ENCODE measurements at places on chromosomes 12 and 14.

GRCh38 chr14:73833530-73834260, 17.9 kb upstream of the PTGR2 start:
- no peak for DNase-seq

DNA sequence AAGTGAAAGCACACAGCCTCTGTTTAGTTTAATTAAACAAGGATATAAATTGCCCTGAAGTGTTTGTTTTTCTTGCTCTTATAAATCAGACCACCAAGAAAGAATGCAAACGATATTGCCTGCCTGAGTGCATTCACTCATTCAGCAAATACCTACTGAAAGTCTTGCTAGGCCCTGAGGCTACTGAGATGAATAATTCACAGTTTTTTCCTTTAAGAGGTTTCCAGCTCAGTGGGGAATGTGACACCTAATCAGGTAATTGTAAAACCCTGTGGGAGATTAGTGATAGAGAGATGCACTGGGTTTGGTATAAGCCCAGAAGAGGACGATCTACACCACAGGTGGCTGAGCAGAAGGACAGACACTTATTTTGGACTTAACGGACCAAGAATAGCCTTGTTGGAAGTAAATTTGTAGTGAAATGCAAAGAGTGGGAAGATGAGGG, 151.4 kb downstream of the SLC35F4 start:
- DNase-seq = no peak

- DNase-seq = no peak
These were observed 15.5 kb downstream of the CCDC63 start for GRCh38 chr12:110862329-110862728.

DNA sequence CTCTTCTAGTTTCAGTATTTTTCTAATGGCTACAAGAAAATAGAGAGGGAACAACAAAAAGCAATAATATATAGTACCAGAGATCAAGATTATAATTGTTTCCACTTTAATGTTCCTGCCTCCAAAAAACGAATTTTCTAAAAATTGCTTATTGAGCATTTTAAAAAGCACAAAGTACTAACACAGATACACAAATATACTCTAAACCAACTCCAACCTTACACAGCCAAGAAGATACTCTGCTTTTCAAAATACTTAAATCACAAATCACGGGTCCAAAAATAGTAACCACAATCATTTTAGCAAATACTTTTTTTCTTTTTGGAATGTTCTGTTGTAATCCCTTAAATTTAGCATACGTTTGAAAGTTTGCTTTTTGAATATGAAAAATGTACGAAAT, 2.0 kb downstream of the YAF2 start:
- no peak for DNase-seq

DNA sequence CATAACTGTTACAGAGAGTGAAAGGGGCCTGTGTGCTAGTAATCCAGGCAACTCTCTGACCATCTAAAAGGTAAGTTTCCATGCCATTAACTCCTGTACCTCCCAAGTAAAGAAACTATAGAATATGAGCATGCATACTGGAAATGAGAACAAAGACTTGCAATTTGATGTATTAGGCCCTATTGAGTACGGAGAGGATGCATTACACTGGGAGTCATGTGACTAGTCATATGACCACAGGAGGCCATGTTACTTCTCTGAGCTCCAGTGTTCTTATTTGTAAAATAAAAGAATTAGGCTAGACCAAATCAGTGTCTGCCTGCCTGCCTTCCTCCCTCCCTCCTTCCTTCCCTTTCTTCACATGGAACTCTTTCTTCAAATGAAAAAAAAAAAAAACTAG, 440.1 kb upstream of the CCDC196 start:
- DNase-seq = no peak

- DNase-seq = peak; percentile 67
These were observed 13.8 kb downstream of the DTX1 start for GRCh38 chr12:113070117-113070906.

DNA sequence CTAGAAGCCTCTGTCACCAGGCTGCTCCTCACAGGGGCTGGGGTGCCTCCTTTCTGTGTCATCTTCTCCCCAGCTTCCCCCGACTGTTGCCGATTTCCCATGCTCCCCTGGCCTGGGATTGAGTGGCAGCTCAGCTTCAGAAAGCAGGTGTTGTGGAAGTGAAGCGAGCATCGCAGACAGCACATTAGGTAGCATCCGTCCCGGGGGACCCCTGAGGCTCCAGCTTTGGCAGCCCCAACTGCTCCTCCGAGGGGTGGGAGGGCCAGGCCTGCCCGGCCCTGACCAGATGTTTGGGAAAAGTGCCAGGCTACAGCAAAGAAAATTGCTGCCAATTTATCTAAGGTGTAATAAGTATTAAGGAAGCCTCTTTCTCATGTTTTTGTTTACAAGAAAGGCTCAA, 1045.6 kb downstream of the BCL11B start:
- DNase-seq = no peak

- no peak for DNase-seq
These were observed 37.8 kb downstream of the RTN1 start for GRCh38 chr14:59832653-59833294.

GRCh38 chr14:49975276-49975675, 82.4 kb downstream of the ARF6 start:
- no peak for DNase-seq

DNA sequence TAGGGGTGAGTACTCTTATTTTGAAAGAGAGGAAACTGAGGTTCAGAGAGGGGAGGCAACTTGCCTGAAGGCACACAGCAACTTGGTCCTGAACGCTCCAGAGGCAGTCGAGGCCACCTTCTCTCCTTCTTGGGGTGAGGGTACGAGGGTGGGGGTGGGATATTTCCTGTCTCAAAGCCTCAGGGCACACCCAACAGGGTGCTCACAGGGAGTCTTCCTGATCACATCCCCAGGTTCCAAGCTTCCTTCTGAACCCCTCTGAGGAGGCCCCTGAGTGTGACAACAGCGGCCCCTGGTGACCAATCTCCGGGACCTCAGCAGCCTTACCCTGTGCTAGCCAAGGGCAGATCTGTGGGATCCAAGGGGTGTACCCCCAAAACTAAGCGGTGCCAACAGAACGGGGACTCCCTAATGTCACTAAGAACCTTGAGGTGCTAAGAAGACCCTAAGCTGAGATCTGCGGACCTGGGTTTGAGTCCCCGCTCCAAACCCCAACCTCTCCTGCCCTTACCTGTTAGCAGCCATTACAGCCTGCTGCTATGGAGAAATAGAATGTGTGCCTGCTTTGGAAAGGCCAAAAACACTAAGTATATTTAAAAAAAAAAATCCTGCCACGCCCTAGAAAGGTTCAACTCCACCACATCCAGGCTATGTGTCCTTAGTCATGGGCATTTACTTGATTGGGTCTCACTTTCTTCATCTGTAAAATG, 57.9 kb downstream of the TRPV4 start:
- peak; percentile 77 for DNase-seq

GRCh38 chr14:31556191-31556590, 5.0 kb upstream of the NUBPL start:
- DNase-seq = no peak

DNA sequence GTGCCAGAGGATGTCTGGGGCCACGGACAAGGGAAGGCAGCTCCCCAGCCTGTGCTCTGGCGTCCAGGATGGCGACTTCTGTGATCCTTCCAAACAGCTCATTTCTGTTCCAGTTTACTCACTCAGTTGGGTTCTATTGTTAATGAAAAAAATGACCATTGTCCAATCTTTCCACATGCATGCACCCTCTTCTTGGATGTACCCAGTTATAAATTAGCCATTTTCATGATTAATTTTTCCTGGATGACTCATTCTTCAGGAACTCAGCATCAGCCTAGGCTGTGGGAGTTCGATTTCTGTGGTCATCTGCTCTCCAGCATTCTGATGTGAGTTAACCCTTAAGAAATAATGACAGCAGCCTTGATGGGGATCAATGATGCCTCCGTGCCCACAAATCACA, 926.8 kb downstream of the BCL11B start:
- DNase-seq = no peak

DNA sequence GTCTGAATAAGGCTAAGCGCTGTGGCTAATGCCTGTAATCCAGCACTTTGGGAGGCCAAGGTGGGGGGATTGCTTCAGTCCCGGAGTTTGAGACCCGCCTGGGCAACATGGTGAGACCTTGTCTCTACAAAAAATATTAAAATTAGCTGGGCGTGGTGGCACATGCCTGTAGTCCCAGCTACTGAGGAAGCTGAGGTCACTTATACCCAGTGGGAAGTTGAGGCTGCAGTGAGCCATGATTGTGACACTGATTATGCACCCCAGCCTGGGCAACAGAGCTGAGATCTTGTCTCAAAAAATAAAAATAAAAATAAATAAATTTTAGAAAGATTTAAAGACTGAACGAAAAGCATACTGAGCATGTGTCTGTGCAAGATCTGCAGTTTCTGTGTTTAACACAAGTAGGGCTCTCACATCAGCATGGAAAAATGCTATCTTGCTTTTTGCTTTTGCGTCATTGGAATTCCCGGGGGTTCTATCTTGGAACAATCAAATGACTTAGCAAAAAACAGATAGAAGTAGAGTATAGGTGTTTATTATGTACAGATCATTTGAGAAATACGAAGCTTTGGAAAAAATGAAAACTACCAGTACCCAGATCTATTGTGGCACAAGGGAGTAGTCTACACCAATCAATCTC, 161.9 kb downstream of the CAPZA3 start:
- no peak for DNase-seq

- DNase-seq = no peak
These were observed 170.4 kb downstream of the DAD1 start for GRCh38 chr14:22418631-22419030.

DNA sequence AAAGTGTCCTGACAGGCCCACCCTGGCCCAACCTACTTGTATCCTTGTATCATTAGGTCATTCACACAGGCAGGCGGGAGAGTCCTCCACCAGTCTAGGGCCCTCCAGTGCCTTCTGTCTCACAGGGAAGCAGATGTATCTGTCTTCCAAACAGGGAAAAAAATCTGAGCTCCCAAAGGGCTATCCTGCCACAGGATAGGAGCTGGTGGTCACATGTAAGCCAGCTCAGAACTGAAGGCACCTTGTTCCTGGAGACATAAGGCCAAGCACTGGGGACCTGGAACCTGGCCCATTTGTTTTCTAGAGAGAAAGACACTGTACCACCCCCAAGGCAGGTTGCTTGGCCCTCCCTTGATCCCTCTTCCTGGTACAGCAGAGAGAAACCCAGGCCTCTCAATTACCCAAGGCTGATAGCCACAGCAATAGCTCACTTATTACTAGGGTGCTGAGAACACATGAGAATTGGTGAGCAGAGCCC, 19.4 kb upstream of the PLEKHH1 start:
- DNase-seq = no peak

DNA sequence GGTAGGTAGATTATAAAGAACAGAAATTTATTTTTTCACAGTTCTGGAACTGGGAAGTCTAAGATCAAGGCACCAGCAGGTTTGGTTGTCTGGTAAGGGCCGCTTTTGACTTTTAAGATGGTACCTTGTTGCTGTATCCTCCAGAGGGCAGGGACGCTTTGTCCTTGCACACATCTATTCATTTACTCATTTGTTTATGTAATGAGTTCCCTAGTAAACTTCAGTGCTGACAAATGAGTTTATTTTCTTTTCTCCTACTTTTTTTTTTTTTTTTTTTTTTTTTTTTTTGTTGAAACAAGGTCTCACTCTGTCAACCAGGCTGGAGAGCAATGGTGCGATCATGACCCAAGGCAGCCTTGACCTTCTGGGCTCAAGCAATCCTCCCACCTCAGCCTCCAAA, 195.7 kb downstream of the FBXL14 start:
- DNase-seq = no peak

GRCh38 chr12:49889361-49890095, 14.2 kb downstream of the FAIM2 start:
- DNase-seq = no peak

- DNase-seq = no peak
These were observed 12.8 kb upstream of the PPFIBP1 start for GRCh38 chr12:27511031-27511722.

DNA sequence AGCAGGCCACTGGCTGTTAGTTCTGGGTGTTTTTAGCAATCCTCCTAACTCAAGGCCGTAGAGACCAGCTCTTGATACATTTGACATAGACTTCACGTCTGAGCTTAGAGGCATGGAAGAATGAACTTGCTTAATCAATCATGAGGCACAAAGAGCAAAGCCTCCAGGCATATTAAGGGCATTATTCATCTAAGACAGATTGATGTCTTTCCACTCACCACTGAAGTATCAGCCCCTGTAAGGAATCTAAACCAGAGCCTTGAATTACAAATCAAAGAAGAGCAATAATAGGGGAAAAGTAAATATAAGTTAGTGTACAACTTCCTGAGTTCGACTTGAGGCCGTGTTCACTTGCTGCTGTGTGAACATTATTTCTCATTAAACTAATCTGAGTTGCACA, 1470.7 kb downstream of the AACS start:
- DNase-seq = no peak

DNA sequence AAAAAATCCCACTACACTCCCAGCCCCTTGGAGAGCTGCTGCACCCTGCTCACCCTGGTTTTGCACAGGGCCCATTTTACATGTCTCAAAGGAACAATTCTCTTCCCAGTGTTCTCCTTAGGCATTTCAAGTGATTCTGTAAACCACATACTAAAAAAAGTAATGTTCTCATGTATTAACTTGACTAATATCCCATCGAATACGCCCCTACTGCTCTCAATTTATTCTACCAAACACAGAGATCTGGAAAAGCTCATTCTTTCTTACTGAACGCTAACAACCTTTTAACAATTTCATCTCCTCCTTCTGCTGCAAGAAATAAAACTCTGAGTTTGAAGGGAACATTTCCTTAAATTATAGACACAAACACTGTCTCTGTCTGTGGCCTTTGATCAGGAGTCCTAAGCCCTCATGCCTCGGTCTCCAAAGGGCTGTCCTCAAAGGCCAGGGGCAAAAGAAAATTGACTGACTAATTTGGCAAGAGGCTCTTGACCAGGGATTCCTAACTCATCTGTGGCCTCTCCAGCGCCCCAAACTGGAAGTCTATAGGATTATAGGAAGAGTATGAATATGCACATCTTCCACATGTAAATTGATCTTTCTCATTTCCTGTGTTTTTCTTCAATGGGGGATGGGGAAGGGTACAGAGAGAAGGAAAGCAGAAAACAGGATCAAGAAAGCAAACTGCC, 17.1 kb upstream of the TSPAN11 start:
- DNase-seq = no peak

- no peak for DNase-seq
These were observed 156.7 kb downstream of the TMTC3 start for GRCh38 chr12:88298761-88299242.

All from lower lobe of right lung (tissue), 2 donors.